ENCODE measurements at places on chromosomes 3 and 15.

DNA sequence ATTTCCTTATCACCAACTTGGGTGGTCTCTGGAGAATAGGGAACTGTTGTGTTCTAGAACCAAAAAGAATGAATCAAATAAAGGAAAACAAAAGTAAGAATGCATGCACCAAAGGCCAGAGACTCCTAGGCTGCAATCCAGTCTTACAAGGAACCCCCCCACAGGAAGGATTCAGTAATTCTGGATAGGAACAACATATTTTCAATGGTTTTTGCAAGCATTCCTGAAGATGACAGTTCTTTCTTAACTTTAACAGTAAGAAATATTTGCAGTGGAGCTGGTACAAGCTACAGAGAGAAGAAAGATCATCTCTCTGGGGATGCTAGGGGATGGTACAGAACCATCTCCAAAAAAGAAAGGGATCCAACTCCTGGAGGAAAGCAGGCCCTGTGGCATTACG lies 116.2 kb upstream of the CHRM5 start:
- no peak for DNase-seq

GRCh38 chr15:66145726-66146182 lies 107.8 kb downstream of the MEGF11 start:
- no peak for DNase-seq

GRCh38 chr3:129635656-129636055 lies 29.2 kb upstream of the PLXND1 start:
- DNase-seq: no peak

DNA sequence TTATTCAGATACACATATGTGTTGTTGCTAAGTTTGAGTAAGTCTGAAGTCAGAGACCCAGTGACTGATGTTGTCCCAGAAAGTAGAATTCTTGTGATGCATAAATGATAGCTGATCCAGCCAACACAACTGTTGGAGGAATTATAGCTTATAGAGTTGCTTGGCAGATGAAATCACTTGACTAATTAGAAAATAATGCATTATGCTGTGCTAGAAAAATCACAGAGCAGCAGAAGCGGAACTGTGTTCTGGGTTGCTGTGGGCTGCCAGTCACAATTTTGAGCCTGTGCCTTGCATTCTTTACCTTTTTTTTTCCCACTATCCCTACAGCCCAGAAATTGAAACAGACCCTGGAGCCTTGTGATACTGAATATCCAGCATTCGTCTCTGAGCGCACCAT lies 90.0 kb upstream of the LRTM1 start:
- no peak for DNase-seq

GRCh38 chr15:70439304-70439877 lies 324.0 kb downstream of the UACA start:
- no peak for DNase-seq

DNA sequence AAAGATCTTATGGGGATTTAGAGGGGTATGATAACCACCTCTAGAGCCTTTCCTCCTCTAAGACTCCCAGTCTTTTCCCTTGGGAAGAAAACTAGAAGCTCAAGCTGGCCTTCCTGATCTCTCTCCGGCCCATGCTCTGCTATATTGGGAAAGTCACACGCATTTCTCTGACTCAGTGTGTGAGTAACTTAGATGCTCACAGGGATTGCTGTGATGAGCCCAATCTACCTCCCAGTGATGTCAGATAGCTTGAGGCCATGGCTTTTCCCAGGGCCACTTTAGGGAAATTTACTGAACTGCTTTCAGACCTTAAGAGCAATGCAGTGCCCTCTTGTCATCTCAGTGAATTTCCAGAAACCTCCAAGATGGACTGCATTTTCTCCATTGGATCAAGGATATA lies 8.6 kb upstream of the ST8SIA2 start:
- no peak for DNase-seq

DNA sequence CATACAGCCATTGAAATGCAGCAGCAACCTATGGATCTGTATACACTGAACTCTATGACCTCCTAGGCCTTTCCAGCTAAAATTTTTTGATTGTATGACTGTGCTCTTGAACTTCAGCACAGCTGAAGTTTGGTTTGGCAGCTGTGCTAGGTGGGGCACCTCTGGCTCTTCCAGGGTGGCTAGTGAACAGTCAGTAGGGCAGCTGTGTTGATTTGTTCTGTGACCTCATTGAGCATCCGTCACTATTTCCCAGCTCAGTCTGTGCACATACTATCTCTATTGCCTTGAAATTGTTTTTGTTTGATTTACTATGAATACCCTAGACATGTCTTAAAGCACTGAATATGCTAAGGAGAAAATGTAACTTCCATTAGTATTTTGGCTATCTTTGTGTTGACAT lies 363.2 kb upstream of the NAALADL2 start:
- no peak for DNase-seq

GRCh38 chr3:26422415-26422814 lies 200.2 kb upstream of the LRRC3B start:
- DNase-seq: no peak

DNA sequence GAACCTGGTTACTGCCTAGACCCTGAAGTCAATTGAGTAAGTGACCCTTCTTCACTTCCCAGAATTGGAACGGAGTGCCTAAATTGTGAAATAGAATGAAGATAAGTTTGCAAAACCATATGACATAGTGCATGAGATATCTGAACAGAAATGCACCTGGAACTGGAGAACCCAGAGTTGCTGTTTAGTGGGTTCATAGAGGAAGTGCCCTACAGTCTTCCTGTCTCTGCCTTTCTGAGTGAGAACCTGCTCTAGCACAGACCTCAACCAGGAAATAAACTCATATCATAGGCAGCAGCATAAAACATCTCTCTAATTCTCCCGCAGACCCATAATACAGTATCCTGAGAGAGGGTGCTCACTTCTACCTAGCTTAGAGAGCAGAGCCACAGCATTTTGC lies 82.9 kb downstream of the EOMES start:
- DNase-seq: no peak

- DNase-seq: peak; percentile 65
These were observed 15.8 kb downstream of the SCG5 start for GRCh38 chr15:32657198-32657883.

DNA sequence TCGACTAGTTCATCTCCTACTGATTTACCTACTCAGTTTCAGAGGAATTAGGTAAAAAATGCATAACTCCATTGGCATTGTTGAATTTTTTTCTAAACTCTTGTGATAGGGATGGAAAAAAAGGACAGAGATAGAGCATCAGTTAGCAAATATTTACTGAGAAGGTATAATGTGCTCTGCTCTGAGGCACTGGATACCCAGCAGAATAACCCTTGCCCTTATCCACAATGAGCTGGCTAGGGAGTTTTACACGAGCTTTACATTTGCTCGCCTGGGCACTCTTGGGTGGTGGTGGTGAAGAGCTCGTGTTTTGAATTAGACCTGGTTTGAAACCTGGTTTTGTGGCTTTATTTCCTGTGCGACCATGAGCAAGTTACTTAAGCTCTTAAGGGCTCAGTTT lies 149.6 kb downstream of the RORA start:
- DNase-seq: no peak

DNA sequence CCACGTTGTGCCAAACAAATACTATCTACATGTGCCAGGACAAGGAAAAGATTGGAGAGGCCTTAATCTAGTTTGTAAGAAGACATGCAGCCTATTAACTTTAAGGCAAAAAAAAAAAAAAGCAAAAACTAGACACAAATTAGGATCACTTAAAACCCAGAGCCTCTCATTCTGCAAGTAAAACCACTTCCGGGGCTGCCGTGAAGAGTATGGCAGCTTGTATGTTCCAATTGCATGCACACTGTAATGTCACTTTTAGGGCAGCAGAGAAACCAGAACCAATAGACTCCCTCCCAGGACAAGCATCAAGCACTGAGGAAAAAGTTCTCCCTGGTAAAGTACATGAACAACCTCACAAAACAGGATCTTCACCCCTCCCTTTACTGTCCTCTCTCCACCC lies 70.6 kb downstream of the RSL24D1 start:
- no peak for DNase-seq

DNA sequence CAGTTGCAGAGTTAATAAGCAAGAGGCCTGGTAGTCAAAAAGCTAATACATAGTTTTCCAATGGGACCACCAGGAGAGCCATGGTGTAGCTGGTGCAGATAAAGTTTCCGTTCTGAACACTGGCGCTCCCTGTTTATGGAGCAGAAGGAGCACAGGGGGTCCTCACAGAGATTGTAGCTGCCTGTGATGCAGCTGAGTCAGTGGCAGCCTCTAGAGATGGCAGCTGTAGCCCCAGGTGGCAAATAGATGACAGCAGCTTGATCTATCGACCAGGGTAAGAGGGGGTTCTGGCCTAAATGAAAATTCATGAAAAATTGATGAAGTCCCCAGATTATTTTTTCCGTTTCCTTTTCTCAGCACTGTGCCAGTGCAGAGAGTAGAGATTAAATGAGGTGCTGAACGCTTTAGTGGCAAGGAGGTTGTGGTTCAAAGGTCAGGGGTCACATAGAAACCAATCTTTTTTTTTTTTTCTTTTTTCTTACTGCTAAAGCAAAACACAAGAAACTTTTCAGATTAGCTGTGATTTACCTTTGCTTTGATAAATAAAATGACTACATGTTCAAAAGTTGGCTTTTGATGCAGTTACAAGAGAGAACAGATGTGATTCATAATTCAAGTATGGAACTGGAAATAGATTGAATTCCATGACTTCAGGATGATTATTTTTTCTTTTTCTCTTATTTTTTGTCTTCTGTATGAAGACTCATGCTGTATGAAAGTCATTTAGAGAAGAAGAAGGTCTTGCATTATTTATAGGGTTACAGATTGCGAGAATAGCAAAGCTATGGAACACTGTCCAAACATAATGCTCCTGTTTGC lies 63.3 kb downstream of the ROBO2 start:
- DNase-seq: no peak

DNA sequence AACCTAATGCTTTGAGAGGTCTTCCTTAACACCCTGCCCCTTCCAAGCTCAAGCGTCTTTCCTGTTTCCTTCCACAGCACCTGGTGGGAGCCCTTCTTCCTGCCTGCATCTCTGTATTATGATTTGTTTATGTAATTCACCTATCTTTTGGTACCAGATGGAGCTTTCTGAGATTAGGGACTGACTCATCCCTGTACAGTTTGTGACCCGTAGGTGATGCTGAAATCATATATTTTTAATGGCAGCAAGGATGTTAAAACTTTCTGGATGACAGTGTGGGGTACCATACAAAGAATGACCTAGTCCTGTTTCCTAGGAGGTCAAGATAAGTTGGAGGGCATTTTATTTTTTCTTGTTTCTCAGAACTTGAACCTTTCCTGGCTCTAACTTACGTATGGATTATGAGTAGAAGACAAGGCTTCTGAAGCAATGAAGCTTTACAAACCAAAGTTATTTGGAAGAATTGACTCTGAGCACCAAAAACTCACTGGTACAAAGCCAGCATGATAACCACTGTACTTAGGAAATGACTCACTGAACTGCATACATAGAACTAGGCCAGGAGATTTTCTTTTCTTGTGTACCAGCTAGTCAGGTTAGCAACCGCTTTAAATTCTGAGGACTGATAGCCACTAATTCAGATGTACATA lies 46.6 kb downstream of the HHLA2 start:
- no peak for DNase-seq

DNA sequence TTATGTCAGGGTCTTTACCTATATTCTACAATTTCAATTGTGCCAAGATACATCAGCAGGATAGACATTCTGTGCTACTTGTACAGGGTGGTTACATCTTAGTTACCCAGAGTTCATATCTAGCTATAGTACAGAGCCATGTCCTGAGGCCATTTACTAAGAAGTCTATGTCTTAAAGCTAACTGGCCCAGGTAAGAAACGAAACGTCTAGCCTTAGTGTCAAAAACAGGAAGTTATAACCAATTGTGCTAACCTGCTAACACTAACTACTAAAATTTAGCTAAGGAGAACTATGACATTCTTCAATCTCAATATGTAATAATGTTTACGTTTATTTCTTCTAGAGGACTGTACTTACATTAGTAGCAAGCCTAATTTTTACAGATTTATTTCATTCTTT lies 717.2 kb upstream of the UBE2E2 start:
- DNase-seq: no peak

- no peak for DNase-seq
These were observed 58.2 kb upstream of the NR2E3 start for GRCh38 chr15:71752128-71752527.

GRCh38 chr15:63401078-63401477 lies 19.4 kb upstream of the CA12 start:
- no peak for DNase-seq

DNA sequence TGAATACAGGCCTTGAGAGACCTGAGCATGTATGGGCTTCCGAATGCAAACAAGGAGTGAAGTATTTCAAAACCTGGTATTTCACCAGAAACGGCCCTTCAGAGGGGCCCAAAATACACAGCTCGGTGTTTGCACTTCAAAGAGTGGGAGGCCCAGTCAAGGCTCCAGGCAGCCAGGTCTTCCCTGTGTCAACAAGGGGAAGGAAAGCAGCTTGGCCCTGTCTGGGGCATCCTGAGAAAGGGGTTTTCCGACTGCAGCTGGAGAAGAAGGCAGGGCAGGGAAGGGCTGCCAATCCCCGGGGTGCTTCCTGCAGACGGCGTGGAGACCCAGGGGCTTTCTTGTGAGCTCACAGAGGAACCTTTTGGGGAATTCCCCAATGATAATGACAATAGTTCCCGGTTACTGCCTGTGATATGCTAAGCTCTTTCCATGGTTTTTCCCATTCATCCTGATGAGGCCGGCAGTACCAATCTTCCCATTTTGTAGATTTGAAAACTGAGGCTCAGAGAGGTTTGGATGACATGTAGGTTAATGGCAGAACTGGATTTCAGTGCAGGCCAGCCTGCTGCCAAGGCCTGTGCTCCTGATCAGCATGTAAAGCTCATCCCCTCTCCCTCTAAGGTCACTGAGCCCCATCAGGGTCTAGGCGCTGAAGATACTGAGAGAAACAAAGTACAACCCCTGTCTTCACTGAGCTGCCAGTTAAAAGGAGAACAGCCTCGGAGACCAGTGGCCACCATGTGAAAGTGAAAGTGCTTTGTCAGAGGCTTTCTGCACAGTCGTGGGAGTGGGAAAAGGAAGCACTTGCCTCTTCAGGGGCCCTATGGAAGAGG lies 43.0 kb upstream of the TLE3 start:
- DNase-seq: no peak

GRCh38 chr3:158074591-158074990 lies 31.6 kb downstream of the SHOX2 start:
- no peak for DNase-seq

DNA sequence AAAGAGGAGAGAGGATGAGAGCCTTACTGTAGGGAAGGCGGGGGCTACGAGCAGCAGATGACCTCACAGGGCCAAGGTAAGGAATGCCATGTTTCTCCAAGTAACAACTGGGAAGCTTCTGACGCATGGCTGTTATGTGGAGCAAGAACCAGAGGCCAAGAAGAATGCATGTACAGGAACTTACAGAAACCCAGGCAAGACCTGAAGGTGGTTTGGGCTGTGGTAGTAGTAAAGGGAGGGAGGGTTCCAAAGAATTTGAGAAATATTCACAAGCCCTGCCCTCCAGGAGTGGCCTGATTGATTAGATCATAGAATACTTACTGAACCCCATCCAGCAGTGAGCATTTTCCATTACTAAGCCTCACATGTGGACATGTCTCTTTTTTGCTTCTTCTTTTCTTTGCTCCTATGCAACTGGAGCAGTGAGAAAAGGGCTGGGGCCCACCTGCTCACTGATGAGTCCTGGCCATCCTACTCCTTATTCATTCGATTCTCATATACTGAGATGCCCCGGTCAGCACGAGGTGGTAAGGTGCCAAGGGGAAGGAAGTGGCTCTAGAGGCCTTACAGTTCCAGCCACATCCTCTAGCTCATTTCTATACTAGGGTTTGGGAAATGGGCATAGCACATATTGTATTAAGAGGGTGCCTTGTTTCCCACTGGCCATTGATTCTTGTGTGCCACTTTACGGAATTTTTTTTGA lies 8.3 kb upstream of the SLC12A8 start:
- DNase-seq: no peak
